ENCODE measurements at places on chromosomes 2 and 18. TPM values are rescaled to one million over a fixed set of nuclear protein-coding genes. Genes with fewer than 3 reads are reported as not detected.

DNA sequence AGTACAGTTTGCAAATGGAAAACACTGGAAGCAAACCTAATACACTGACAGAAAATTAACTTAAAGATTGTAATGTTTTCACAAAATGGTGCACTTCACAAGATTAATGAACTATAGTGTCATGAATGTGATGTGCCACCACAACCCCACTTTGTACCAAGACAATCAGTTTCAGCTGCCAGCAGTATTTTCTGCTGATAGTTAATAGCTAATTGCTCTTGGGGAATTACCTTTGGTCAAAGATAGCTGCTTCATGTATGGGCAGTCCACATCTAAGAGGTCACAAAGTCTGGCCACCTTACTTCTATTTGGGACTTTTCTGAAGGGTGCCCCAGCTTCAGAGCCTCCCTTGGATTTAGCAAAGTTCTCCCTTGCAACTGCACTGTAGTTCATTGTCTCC lies 254.0 kb downstream of the CALCRL start:
- no peaks in the 10 kb centered on the region for H3K36me3 ChIP-seq
- H3K27me3 ChIP-seq = no peaks in the 10 kb centered on the region
- no peak for DNase-seq
- H3K4me3 ChIP-seq = no peak overlapping the region
- H3K27ac ChIP-seq = no peak overlapping the region

GRCh38 chr2:137964859-137965459 lies 686 bp downstream of the HNMT start:
- H3K4me1 ChIP-seq = peaks cover 7% of the 10 kb centered on the region
- no peaks in the 10 kb centered on the region for H3K36me3 ChIP-seq
- H3K4me3 ChIP-seq = peak overlapping the region; percentile 49
- no peak for DNase-seq

DNA sequence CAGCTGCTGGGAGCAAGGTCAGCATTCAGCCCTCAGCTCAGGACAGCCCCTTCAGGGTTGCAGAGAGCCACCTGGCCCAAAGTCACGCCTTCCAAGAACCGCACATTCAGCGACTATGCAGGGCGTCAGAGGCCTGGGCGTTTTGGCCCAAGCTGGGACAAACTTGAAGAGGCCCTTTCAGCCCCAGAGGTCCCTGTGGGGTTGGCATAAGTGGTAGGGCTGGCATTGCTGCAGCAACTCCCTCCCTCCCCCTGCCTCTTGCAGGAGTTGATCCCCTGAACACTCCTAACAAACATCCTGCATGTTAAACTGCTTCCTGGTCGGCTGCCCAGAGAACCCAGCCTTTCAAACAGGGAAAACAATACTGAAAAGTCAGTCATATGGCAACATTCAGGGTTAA lies 192.9 kb upstream of the SMAD2 start:
- no peak overlapping the region for H3K27ac ChIP-seq
- H3K36me3 ChIP-seq = no peaks in the 10 kb centered on the region
- peaks cover 9% of the 10 kb centered on the region for H3K4me1 ChIP-seq
- H3K4me3 ChIP-seq = no peak overlapping the region
- no peaks in the 10 kb centered on the region for H3K27me3 ChIP-seq

DNA sequence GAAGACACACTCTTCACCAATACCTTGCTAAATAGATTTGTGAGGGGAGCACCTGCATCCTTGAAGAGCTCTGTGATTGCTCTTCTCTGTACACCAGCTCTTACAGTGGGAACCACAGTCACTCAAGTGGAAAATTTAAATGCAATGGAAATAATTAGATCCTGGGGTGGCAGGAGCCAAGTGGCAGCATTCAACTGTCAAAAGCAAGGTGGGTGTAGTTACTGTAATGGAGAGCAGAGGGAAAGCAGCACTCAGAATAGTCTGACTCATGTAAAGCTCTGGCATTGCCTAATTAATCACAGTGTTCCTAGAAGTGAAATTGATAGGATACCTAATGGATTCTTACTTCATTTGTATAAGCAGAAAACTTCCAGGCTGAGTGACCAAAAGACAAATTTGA lies 245.8 kb downstream of the KCNE4 start:
- no peaks in the 10 kb centered on the region for H3K4me1 ChIP-seq
- DNase-seq = no peak
- H3K27ac ChIP-seq = no peak overlapping the region
- H3K36me3 ChIP-seq = no peaks in the 10 kb centered on the region

DNA sequence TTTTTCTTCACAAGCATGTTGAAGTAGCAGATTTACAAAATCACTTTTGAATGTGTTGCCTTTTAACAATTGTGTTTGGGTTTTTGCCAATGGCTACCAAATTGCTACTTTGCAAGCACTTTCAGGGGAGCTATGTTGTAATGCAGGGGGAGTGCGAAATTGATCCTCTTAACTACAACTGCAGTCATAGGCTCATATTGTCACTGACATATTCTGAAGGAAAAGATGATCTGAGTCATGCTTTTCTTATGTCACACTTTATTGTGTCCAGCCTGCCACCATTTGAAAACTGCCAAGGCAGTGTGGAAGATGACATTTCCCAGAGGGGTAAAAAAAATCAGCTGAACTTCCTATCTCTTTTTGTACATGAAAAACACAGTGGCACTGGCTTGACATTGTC lies 74.9 kb downstream of the GPD2 start:
- no peak overlapping the region for H3K27ac ChIP-seq
- H3K27me3 ChIP-seq = no peaks in the 10 kb centered on the region
- H3K4me1 ChIP-seq = no peaks in the 10 kb centered on the region
- H3K36me3 ChIP-seq = no peaks in the 10 kb centered on the region

- no peaks in the 10 kb centered on the region for H3K27me3 ChIP-seq
- no peak overlapping the region for H3K27ac ChIP-seq
- no peak overlapping the region for H3K4me3 ChIP-seq
- DNase-seq = no peak
- no peaks in the 10 kb centered on the region for H3K4me1 ChIP-seq
- no peaks in the 10 kb centered on the region for H3K36me3 ChIP-seq
Measured at GRCh38 chr2:112866128-112866835, 29.7 kb upstream of the IL1B start.

GRCh38 chr2:63661076-63661475 lies 72.3 kb downstream of the MDH1 start:
- H3K4me3 ChIP-seq = no peak overlapping the region
- H3K27ac ChIP-seq = no peak overlapping the region

DNA sequence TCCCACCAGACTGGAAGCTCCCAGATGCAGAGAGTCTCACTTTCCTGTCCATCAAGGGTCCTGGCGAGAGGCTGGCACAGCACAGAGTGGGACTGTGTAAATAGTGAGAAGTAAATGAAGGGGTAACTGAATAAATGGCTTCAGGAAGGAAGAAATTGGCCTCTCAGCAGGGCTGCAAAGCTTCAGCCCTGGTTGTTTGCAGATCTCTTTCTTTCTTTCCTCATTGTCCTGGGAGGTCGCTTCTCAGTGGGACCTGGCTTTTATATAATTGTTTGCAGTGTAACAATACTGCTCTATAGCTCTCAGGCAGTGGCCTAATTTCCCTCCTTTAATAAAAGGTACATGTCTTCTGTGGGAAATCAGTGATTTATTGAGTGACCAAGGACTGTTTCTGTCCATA lies 74.9 kb upstream of the GPR45 start:
- H3K36me3 ChIP-seq = no peaks in the 10 kb centered on the region
- H3K27me3 ChIP-seq = no peaks in the 10 kb centered on the region
- H3K4me3 ChIP-seq = no peak overlapping the region
- no peak for DNase-seq
- H3K27ac ChIP-seq = no peak overlapping the region

DNA sequence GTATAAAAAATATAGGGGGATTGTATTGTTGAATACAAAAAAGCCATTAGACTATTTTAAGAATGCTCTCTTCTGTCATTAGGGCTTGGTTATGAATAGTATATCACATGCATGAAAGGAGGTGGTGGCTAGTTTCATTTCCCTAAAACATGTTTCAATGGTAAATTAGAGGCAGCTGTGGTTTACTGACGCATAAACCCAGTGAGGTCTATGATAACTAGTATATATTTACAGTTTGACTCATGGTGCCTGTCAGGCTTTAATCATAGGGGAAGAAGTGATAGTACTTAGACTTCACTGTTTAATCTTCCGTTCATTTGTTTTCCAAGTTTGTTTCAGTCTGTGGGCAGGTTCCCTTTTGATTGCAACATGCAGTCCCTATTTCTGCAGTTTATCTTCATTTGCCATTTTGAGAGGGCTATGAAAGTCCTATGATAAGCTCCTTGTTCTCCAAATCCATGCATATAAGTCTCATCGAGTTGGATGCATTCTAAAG lies 55.1 kb upstream of the MAP4K3 start:
- no peaks in the 10 kb centered on the region for H3K27me3 ChIP-seq
- no peaks in the 10 kb centered on the region for H3K36me3 ChIP-seq
- no peak overlapping the region for H3K4me3 ChIP-seq
- peaks cover 6% of the 10 kb centered on the region for H3K4me1 ChIP-seq
- no peak for DNase-seq

GRCh38 chr2:124272261-124272841 lies 247.3 kb downstream of the CNTNAP5 start:
- no peak for DNase-seq
- no peak overlapping the region for H3K4me3 ChIP-seq
- H3K36me3 ChIP-seq = no peaks in the 10 kb centered on the region
- H3K27me3 ChIP-seq = no peaks in the 10 kb centered on the region
- no peaks in the 10 kb centered on the region for H3K4me1 ChIP-seq

DNA sequence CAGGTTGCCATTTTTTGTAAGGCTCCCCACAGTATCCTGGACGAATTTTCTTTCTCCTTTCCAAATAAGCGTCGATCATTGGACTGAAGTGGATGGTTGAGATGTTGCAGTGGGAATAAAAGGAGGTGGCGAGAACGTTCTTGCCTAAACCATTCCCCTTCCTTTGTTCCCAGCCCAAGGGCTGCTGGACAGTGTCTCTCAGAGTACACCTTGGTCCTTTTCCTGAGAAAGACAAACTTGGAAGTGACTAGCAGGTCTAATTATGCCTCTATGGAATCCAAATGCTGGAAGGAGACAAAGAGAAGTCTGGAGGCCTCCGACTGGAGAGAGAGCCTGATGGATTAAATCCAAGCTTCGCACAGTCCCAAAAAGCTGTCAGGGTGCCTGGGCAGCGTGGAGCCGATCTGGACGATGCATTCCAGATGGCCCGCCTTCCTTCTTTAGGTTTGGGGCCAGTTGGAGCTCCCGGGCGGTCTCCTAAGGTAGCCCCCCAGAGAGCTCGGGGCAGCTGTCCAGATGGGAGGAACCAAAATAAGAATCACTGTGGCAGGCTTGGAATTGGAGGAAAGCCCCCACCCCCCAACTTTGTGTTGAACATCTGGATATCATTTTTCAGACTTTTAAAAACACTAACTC lies 186.8 kb downstream of the TMEM247 start:
- DNase-seq = peak; percentile 89
- H3K4me3 ChIP-seq = no peak overlapping the region
- no peaks in the 10 kb centered on the region for H3K36me3 ChIP-seq
- no peaks in the 10 kb centered on the region for H3K27me3 ChIP-seq
- H3K27ac ChIP-seq = peak overlapping the region; percentile 66

DNA sequence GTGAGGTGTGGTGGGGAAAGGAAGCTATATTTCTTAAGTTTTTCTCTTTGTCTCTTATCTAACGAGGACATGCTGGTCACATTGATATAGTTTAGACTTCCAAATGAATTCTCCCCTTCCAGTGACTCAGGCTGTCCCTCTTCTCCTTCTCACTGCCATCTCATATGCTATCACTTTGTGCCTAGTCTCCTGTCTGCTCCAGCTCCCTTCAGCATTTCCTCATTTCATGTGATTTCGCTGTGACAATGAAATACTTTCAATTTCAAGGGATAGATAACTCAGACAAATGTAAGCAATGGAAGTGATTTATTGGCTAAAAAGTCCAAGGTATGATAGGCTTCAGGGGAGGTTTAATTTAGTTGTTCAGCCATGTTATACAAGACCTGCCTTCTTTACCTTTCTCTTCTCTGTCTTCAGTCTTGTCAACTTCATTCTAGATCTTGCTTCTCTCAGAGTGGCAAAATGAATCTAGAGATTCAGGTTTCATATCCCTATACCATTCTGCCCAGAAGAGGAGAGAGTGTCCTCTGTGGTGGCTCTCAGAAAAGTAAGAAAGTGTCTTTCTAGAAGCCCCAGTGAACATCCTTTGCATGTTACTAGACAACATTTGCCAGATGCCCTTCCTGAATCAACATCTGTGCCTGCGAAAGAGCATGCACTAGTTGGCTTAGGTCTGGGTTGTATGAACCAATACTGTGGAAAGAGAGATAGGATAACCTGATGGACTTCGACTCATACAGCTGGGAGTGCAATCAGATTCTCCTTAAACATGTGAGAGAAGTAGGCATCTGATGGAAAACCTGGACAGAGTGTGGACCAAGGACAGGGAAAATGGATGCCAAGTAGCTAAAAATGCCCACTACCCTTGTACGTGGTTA lies 29.9 kb upstream of the GPR155 start:
- H3K4me3 ChIP-seq = no peak overlapping the region
- no peak overlapping the region for H3K27ac ChIP-seq

- no peaks in the 10 kb centered on the region for H3K36me3 ChIP-seq
- no peak overlapping the region for H3K4me3 ChIP-seq
- H3K27me3 ChIP-seq = no peaks in the 10 kb centered on the region
- DNase-seq = no peak
Measured at GRCh38 chr2:190696792-190697398, 48.0 kb downstream of the NAB1 start.

DNA sequence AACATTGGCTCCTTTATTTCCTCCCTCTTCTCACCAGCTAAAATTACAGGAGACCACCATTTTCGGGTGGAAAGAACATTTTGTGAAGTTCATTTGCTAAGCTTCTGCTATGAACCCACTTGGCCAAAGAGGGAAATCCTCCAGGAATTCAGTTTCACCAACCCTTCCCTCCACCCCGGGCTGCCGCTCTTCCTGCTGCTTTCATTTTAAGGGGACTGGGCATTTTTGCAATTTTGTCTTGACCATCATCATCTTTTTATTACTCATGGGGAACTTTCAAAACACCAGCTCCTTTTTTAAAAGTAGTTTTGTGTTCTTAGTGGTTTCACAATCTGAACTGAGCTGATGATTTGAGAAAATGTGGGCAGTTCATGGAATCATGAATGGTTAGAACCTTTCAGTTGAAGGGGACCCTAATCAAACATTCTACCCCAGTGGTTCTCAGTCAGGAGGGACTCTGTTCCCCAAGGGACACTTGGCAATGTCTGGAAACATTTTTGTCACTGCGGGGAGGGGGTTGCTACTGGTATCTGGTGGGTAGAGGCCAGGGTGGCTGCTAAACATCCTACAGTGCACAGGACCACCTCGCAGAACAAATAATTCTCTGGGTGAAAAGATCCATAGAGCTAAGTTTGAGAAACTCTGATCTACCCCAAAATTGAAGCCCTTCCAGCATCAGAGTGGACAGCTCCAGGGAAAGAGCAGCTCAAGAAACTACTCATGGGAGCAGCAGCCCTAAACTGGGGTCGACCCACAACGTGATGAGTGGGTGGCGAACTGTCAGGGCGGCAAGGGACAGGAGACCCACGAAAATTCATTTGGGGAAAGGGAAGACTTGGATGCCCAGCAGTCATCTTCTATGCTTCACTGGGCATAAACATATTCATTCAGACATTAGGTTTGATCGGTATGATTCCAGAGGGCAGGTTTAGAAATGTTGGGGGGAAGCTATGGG lies 92.9 kb downstream of the ACKR3 start:
- no peaks in the 10 kb centered on the region for H3K36me3 ChIP-seq
- no peak overlapping the region for H3K27ac ChIP-seq
- H3K4me3 ChIP-seq = no peak overlapping the region
- H3K4me1 ChIP-seq = peaks cover 7% of the 10 kb centered on the region
- H3K27me3 ChIP-seq = no peaks in the 10 kb centered on the region

C2orf80 gene
- not detected for total RNA-seq

AFF3 gene
- 16.1 TPM for total RNA-seq

NAT8 gene
- total RNA-seq = not detected

CHRNA1 gene
- not detected for total RNA-seq

VWC2L gene
- total RNA-seq = not detected

HOXD4 gene
- 12.7 TPM for total RNA-seq
